NCI-H1436 treated with DMSO at 0.1 percent for 48 hours (cell line): ENCODE measurements at places on chromosomes 4 and X.

DNA sequence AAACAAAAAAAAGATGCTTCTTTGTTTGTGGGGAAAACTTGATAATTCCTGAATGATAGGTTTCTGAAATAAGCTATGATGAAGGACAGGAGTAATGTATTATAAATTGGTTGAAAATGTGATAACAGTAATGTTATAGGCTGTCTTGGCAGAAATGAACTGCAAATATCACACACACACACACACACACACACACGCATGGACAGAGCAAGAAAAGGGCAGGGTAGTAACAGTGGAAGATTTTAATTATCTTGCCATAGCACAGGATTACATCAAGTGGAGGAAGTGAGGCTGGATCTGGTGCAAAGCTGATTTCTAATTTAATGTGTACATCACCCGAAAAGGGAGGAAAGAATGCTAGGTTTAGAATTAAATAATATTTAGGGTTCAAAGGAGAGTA, 97.5 kb upstream of the CXXC4 start:
- peak; percentile 54 for DNase-seq

GRCh38 chrX:87961471-87961870, 443.9 kb downstream of the KLHL4 start:
- no peak for DNase-seq

DNA sequence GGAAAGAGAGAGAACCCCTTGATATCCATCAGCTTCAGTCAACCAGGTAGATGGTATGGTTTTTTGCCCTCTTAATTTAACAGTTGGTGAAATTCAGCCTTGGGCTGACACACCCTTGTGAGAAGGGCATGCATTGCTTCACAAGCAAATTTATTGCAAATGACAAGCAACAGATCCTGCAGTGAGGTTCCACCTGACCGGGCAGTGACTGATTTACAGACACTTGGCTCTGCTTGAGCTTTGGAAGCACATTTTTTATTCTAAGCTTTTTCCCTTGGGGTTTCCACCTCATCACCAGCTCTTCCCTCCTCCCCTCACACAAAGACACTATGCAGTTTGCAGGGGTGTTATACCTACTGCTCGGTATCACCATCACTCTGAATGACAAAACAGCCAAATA, 28.3 kb upstream of the SERTM2 start:
- no peak for DNase-seq

DNA sequence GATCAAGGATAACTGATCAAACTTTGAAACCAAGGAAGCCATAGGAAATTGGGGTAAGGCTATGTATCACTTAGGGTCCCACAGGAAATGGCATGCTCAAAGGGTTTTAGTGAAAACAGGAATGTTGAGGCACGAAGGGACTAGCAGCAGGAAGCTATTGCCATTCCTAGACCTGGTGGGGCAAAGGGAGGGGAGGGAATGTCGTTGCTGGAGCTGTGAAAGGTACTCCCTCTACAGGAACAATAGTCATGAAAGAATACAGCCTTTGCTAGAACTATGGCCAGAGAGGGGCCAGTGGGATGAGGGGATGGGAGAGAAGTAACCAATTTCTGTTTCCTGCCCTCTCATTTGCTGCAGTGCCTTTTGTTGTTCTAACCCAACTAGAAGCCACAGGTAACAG, 11.9 kb downstream of the REPS2 start:
- no peak for DNase-seq

GRCh38 chr4:115234405-115235093, 121.1 kb upstream of the NDST4 start:
- peak; percentile 5 for DNase-seq

GRCh38 chr4:148053298-148054003, 321.6 kb downstream of the ARHGAP10 start:
- DNase-seq, result peak; percentile 8

DNA sequence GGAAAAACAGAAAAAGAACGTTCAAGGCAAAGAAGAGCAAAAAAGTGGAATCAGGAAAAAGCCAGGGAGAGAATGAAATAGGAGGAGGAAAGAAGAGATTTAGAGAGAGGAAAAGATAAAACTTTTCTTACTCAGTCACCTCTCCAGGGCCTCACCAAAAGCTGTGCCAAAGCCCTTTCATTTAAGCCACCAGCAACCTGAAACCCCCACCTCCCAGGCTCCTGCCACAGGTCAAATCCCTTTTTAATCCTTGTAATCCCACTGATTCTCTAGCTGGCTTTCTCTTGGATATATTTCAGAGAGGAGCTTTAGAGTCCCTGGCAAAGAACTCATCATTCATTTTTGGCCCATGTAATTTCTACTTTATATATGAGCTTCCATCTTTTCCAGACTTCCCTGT, 25.7 kb upstream of the XIAP start:
- no peak for DNase-seq

- no peak for DNase-seq
Measured at GRCh38 chr4:81221303-81222081, 6.5 kb upstream of the PRKG2 start.
